Heart right ventricle (tissue), 16 donors: ENCODE measurements at places on chromosomes 2 and 18. TPM values are rescaled to one million over a fixed set of nuclear protein-coding genes. Genes with fewer than 3 reads are reported as not detected.

DNA sequence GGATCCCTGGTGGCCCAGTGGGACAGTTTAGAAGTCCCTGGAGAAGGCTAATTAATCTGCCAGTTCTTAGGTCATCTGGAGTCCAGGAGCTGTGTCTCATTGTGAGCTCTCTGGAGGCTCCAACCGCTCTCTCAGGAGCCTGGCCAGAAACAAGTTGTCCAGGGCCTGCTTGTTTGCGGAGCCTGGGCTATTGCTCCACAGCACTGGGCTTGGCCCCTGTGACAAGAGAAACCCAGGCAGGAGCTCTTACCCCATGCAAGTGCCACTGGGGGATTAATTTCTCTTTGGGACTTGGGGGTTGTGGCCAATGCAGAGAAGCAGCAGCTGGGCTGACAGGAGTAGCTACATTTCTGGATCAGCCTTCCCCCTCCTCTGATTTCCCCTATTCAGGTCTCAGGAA lies 24.5 kb upstream of the TNP1 start:
- DNase-seq: no peak

- no peak for DNase-seq
These were observed 3.2 kb downstream of the SP100 start for GRCh38 chr2:230419181-230419580.

GRCh38 chr2:219638948-219639755 lies 11.7 kb downstream of the SLC4A3 start:
- DNase-seq: no peak

GRCh38 chr2:233133239-233133638 lies 73.1 kb downstream of the INPP5D start:
- no peak for DNase-seq

DNA sequence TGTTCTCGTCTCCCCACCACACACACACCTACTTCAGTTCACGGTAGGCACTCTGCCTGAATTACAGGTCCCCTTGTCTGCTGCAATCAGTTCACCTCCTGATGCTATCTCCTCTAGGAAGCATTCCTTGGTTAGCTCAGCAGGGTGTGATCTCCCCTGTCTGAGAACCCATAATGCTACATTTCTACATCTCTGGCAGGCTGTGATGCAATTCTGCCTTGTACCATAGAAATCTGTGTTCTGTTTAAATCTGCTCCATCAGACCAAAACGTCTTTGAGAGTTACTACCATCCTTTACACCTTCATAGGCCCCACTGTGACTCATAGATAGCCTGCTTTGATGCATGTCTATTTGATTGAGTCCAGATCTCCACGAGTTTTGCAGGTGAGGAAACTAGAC lies 103.9 kb downstream of the TTC32 start:
- no peak for DNase-seq

TMEM247 gene
- not detected for total RNA-seq

CIDEA gene
- 0.54 TPM for total RNA-seq

POTEI gene
- not detected for total RNA-seq

FN1 gene
- total RNA-seq: 92.3 TPM

ITGB1BP1 gene
- 224 TPM for total RNA-seq

DOK6 gene
- 5.3 TPM for total RNA-seq
